ENCODE measurements at places on chromosomes 5 and 9.

DNA sequence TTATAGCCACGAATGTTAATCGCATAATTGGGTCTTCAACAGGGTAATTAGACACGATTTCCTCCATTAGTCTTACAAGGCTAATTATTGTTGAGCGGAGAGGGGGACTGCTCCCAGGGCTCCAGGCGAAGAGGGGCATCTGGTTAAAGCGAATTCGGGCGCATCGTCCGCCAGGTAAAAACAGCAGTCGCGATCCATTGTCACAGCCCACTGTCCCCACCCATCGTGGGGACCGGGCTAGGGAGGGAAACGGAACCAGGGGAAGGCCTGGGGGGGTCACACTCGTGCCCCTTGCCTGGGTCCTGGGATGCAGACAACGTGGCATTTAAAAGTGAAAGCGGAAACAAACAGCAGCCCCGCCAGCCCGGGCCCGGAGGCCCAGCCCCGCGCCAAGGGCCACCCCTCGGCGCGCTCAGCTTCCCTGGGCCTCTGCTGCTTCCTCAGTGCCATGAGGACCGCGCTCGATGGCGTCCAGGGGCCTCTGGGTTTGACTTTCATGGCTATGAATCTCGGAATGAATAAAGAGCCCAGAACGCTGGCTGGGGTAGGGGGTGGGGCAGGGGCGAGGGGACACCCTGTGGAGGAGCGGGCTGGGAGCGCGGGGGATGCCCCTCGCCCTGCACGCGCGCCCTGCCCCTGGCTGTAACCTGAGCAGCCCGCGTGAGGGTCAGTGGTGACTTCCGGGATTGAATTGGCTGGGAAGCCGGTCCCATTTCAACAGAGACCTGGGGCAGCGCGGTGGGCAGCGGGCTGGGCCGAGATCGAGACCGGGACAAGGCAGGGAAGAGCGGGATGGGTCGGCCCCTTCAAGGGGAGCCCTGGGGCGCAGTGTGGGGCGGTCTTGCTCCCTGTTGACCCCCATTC lies 99.9 kb downstream of the GTF3C4 start:
- DNase-seq = no peak

- no peak for DNase-seq
These were observed 74.2 kb downstream of the COMMD10 start for GRCh38 chr5:116159006-116159405.

- no peak for DNase-seq
These were observed 71.1 kb downstream of the BASP1 start for GRCh38 chr5:17288570-17288969.

DNA sequence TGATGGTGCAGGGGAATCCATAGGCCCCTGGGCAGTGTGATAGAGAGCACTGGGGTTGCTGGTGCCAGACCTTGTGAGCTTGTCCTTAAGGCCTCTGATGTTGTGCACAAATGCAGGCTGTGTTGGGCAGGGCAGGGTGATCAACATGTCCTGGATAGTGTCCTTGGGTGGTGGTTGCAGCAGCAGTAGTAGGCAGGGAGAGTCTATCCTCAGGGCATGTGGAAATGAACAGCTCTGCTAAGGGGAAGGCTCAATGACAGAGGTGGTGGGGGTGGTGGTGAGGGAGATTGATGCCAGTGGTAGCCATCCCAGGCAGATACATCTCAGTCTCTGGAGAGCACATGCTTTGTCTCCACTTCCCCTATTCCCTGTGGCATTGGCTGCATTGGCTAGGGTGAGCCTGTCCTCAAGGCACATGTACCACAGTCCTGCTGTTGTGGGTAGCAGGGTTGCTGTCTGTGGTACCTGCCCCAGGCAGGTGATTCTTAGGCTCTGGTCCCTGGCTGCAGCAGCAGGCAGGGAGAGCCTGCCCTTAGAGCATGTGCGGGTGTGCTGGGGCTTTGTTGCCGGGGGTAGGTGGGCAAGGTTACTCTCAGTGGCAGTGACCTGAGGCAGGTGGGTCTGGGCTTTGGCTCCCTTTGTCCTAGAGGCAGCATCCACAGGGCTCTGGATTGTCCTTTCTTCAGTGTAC lies 111.1 kb downstream of the WDR70 start:
- DNase-seq = no peak

GRCh38 chr9:84667571-84668195 lies 1.8 kb upstream of the NTRK2 start:
- DNase-seq = no peak

GRCh38 chr5:122772446-122772845 lies 2.4 kb upstream of the SNX2 start:
- no peak for DNase-seq

DNA sequence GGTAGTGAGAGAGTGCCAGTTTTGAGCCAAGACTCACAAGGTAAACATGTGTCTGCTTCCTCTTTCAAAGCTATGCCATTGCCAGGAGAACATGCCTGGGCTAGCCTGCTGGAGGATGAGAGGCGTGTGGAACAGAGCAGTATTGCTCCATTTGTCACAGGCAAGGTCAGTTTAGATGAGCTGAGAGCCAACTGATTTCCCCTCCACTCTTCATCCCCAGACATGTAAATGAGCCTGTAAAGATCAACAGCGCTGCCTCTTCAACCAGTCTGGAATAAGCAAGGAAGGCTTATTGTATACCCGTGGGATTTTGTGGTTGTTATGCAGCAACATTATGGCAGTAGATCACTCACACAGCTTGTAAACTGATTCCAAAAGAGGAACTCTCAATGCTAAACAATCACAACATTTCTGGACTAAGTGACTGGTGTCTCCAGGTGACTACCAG lies 8.2 kb upstream of the GDNF start:
- DNase-seq = no peak

GRCh38 chr9:135365013-135365768 lies 114.4 kb upstream of the PPP1R26 start:
- DNase-seq = no peak

- DNase-seq = no peak
These were observed 96.9 kb upstream of the LIFR start for GRCh38 chr5:38653389-38653788.

DNA sequence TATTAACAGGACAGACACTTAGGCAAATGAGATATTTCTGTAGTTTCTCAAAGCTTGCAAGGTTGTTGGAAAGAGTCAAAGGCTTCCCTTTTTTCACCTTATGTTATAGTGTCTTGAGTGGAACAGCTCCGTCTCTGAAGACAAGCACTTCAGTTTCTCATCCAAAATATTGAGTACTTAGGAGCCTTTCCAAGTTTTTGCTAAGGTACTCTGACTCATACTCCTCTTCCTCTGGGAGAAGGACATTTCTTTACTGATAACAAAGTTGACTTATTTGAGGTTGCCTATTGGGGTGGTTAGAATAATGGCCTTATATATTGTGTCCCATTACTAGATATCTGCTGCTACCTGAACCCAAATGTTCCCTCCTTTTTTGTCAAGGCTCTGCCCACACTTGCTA lies 869.6 kb downstream of the MAT2B start:
- no peak for DNase-seq

GRCh38 chr5:52757527-52757926 lies 30.2 kb upstream of the ITGA1 start:
- no peak for DNase-seq

DNA sequence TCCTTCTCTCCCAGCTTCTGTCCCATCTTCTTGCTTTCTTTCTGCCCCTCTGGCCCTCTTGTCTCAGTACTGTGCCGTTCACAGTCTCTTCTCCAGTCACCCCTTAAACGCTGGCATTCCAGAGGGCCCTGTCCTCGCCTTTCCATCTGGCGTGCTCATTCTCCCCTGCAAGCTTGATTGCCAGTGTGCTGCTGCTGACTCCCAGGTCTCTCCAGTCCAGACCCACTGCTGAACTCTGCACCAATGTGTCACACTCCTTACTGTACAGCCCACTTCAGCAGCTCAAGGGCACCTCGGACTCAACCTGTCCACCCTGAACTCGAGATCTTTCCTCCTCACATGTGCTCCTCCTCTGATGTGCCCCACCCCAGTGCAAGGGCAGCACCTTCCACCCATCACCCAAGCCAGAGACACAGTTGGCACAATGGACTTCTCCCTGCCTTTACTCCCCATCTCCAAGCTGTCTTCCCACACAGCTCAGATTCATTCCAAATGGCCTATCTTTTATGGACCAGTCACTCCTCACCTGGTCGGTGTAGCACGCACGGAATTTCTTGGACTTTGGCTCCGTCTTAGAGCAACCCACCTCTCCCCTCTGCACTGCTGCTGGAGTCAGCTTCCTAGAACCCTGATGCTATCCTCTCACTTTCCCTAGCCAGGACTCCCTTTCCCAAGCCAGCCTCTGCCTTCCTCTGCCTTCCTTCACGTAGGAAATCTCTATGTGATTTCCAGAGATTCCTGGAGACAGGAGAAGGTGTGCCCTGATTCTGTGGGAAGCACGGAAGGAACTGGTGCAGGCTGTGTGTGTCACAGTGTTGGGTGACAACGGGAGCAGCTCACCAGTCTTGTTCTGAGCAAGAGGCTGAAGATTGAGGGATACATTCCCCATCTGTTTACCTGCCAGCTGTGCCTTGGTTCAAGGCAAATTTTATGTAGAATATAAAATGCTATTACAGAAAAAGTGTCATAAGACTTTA lies 26.0 kb upstream of the SLC2A8 start:
- no peak for DNase-seq

GRCh38 chr5:76082772-76083554 lies at the start of gene SV2C:
TSS of gene SV2C (plus strand) at chr5:76083383. CDS start at chr5:76131751, 48,368 bp downstream.
- DNase-seq = no peak

DNA sequence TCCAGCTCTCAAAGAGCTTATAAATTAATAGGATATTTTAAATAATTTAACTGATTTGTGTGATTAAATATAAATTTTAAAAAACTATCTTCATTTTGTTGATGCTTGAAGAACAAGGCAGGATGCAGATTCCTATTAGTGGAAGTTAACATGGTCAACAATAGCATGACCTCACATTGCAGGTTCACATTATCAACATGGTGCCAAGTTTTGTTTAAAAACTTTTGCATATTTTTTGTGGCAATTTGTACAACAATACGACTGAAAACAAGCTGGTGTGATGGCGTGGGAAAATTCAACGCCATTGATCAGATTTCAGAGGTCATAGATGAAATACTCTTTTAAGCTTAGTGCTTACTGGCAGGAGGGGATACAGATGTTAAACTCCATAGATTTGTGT lies 114.1 kb upstream of the MYO10 start:
- no peak for DNase-seq

- DNase-seq = no peak
These were observed 2.1 kb downstream of the RNF145 start for GRCh38 chr5:159207222-159207685.

DNA sequence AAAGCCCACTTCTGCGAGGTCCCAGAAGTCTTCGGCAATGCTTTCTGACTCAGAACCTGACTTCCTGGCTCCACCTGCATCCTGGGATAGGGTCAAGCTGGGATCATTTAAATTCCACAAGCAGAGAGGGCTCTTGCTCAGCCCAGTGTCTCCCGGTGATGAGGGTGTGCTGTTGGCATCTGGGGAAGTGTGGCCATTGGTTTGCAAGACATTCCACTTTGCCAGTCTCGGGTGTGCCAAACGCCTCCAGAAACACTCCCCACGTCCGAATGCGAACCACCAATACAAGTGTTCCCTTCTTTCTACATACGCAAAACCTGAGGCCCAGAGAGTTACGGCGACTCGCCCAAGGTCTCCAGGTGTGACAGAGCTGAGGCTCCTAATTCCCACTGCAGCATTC lies 43.1 kb upstream of the FCN2 start:
- no peak for DNase-seq

DNA sequence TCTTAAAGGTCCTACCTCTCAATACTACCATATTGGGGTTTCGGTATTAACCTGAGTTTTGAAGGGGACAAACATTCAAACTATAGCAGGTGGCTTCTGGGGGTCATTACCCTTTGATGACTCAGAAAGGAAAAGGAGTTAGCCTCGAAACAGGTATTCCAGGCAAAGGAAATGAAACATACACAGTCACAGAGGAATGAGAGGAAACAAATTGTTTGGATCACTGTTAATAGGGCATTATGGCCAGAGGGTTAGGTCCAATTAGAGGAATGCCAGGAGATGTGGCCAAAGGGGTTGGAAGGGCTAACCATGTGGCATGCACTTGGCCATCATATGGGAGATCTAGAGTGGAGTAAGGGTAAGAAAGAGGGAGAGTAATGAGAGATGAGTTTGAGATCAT lies 23.9 kb upstream of the NIM1K start:
- DNase-seq = no peak

DNA sequence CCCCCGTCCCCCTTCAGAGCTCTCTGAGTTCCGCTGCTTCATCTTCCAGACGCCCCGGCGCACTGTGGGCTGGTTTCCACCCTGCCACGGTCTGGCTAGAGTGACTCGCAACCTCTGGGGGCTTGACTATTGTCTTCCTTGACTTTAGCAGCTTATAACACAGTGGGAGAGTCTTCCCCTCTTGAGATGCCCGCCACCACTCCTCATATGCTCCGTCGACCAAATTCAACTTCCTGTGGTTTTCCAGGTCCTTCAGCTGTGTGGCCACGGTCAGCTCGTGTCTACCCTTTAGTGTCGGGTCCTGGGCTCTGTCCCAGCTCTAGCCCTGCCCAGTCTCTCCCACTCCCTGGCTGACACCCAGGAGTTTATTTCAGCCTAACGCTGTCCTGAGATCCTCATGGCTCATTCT lies 28.2 kb upstream of the NCS1 start:
- no peak for DNase-seq

DNA sequence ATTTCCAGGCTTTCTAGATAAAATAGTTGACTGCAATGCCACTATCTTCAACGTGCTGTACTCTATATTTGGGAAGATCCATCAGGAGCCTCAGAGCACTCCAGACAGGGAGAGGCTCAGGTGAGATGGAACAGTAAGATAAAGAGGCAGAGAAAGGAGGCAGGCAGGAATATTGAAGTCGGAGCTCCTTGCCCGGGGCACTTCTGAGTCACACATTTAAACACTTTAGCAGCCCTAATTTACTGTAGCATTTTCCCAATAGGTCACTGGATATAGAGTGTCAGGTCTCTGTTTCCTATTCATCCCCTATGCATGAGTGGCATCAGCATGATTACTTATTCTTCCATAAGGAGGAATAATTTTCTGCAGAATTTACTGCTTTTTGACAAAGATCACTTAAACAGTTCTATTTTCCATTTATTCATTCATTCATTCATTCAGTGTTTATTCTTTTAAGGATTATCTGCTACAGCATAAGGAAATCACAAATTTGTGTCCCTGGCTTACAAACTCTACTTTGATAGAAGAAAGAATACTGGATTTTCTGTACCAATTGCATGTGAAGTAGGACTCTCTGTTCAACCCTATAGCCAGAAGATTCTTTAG lies 170.7 kb downstream of the MAPKAP1 start:
- DNase-seq = no peak

- DNase-seq = no peak
These were observed 48.2 kb downstream of the ANXA1 start for GRCh38 chr9:73199886-73200285.

GRCh38 chr5:7396713-7397454 lies 946 bp downstream of the ADCY2 start:
- no peak for DNase-seq

DNA sequence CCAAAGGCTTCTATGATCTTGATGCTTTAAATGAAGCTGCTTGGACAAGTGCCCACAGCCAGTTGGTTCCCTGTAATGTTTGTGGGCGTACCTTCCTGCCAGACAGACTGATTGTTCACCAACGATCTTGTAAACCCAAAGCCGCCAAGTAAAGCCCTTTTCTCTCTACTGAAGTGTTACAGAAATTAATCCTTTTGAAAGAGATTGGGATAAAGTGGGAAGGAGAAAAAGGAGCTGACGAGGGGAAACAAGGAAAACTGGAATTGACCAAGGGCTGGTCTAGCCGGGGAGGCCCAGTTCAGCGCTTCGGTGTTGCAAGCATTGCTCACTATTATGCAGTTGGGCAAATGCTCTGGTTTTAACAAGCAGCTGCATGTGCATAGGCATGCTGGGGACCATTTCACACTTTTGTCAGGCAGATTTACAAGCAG lies 53.2 kb downstream of the ZNF474 start:
- no peak for DNase-seq
